ENCODE measurements at places on chromosomes 5 and 9.

DNA sequence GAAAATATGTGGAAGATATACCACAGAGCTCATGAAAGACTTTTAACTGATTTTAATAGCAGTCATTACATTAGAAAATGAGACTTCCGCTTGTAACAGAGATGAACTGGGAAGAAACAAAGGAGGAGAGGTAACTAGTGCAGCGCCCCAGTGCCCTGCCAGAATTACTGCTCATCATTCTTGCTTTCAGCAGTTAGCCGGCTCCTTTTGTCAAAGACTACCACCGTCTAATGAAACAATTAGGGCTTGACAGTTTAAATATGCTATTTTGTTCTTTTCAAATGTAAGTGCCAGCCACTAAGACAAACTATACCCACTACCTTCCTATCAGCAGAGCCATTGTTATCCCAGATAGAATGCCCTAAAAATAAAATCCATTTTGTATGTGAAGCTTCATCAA lies 328.4 kb downstream of the EFNA5 start:
- DNase-seq, result no peak

GRCh38 chr5:168147106-168147505 lies 144.3 kb upstream of the WWC1 start:
- DNase-seq, result no peak

- no peak for DNase-seq
Measured at GRCh38 chr5:77768978-77769377, 7.2 kb downstream of the TBCA start.

DNA sequence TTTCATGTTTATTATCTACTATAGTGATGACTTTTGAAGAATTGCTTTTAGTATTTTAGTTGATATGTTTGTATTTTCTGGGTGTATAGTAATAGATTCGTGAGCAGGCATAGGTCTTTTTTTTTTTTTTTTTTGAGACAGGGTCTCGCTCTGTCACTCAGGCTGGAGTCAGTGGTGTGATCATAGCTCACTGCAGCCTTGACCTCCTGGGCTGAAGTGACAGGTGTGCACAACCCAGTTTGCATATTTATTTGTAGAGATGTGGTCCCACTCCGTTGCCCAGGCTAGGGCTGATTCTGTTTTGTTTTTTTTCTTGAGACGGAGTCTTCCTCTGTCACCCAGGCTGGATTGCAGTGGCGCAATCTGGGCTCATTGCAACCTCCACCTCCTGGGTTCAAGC lies 11.9 kb downstream of the ERBIN start:
- no peak for DNase-seq

- DNase-seq, result no peak
Measured at GRCh38 chr5:104843822-104844221, 1281.2 kb upstream of the NUDT12 start.

DNA sequence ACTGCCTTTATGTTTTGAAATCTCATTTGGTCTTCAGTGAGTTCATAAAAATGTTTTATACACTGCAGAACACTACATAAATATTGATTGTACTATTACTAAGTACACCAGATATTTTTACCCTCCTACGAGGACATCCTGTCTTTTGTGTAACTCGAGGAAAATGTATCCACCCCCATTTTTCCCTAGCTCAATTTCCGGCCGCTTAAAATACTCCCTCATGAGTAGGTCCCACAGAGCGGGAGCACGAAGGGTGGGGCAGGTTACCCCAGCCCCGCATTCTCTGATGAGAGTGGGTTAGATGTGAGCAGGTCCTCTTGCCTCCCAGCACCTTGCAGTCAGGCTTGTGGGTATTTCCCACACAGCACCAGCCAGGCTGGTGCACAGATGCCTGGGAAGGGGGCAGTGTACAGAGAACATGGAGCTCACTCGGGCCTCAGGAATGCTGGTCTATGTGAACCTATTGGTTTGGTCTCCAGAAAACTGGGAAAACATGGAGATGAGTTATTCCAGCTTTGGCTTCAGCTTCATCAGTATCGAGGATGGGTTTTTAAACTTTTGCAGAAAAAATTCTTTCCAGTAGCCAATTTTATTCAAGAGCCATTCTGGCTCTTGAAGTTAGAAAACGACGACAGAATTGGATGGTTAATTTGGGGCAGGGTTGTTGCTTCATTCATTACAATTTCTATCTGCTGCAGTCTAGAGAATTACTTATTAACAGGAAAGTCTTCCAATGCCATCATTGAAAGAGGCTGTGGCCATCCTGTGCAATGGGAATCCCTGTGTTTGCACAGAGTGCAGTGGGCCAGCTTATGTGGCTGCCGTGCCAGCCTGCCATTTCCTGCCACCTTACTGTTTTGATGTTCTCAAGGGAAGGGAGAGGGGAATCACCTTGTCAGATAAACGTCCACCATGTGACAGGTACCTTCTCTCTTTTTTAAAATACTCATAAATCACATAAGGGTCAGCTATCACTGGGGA lies 73.2 kb downstream of the WDR41 start:
- no peak for DNase-seq

DNA sequence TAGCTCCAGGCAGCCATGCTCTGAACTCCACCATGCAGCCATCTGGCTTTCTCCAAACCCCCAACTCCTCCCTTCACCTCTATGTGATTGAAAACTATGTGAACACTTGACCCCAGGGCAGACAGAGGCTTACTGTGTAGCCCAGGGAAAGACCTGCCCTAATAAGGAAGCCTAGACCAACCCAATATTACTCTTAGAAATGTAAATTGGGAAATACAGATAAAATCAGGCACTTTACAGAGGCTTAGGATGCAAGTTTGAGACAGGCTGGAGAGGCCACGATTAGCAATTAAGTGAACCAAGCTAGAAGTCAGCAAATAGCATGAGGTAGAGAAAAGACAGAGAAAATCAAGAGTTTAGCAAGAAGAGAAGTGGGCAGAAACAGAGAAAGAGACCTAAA lies 141.7 kb upstream of the ABCA1 start:
- DNase-seq, result no peak

DNA sequence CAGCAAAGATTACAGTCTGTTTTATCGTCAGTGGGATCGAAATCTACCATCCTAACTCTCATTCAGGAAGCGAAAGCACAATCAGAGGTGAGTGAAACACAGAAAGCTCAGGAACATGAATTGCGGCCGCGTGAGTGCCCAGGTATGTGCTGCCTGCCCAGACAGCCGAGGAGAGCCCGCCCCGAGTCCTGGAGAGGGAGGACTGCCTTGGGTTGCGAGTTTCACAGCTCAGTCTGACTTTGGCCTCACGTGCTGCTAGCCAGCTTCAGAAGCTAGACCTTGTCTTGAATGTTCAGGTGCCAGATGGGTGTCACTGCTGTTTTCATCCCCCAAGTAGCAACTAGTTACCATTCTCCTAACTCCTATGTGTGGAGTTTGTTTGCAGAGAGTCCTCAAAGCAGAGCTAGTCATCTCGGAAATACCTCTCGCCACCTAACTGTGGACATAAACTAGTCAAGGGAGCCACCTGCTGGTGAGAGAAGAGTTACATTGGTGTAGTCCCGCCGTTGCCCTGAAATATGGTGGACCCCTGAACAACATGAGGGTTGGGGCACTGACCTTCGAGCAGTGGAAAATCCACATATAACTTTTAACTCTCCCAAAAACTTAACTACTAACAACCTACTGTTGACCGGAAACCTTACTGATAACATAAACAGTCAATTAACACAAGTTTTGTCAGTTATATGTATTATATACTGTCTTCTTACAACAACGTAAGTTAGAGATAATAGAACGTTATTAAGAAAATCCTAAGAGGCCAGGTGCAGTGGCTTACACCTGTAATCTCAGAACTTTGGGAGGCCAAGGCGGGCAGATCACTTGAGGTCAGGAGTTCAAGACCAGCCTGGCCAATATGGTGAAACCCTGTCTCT lies 80.9 kb downstream of the GOLPH3 start:
- peak; percentile 32 for DNase-seq

DNA sequence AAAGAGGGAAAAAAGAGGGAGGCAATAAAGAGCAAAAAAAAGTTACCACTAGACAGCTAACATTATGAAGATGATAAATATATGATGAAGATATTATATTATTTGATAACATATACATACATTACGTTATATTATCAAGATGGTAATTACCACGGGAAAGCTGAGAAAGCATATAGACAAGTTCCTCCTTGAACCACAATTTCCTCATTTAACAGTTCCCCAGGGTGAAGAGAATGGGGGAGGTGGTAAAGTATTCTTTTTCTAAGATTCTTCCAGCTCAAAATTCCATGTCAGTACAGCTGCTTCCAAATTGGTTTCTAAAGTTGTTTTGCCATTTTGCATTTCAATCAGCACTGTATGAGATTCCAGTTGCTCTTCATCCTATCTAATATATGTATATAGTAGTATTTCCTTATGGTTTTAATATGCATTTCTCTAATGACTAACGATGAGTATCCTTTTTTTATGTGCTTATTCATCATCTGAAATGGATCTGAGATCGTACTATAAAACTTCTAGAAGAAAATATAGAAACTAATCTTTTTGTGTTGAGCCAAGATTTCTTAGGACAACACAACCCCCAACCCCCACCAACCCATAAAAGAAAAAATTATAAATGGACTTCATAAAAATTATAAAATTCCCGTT lies 49.5 kb upstream of the C9orf72 start:
- no peak for DNase-seq

- no peak for DNase-seq
Measured at GRCh38 chr9:105151686-105151995, 92.8 kb upstream of the SLC44A1 start.

- no peak for DNase-seq
Measured at GRCh38 chr9:17082343-17083064, 52.3 kb upstream of the CNTLN start.

DNA sequence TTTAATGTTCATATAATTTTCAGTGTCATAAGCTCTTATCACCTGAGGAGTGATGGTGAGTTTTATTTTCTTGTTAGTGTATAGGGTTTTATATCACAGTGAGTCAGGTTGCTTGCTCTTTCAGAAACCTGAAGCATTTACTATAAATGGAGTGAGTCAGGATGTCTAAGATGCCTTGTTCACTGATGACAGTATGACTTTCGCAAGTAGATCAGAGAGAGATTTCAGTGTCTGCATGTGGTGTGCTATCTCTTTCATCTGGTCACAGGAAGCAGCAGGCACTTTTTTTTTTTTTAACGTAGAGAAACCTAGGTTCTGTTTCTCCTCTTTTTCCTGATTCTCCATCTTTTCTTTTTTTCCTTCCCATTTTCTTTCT lies 237.1 kb downstream of the DMRTA1 start:
- no peak for DNase-seq

GRCh38 chr5:168802337-168802736 lies 223.2 kb upstream of the PANK3 start:
- no peak for DNase-seq

DNA sequence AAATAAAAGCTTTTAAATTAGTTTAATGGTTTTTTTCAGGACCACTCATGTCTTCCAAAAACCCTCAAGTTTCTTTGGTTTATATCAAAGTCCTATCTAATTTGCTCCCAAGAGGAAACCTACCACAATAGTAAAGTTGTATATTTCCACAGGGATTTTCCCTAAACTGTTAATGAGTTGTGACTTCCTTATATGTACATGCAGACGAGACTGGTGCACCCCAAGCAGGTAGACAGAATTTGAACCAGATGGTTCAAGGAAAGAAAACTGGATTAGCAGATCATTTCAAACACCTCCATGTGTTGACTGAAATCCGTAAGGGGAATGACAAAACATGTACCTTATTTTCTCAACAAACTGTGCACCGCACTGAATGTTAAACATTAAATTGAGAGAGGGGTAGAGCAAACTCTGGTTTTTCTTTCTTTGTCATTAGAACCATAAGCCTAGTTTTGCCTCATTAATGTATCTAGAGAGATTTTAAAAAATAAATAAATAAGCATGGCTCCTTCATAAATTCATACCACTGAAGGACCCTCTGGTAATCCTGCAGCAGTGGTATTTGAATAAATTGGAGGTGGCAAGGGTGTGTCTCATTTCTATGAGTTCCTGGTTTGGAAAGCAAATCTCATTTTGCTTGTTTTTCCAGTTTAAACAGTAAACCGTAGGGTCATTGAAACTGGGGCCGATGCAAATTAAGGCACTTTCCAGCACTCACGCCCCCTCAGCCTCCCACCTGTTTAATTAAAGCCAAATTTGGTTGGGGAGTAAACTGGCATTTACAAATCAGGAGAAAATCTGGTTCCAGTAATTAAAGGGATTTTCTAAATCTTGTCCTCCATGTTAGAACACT lies 51.1 kb downstream of the ENC1 start:
- no peak for DNase-seq

DNA sequence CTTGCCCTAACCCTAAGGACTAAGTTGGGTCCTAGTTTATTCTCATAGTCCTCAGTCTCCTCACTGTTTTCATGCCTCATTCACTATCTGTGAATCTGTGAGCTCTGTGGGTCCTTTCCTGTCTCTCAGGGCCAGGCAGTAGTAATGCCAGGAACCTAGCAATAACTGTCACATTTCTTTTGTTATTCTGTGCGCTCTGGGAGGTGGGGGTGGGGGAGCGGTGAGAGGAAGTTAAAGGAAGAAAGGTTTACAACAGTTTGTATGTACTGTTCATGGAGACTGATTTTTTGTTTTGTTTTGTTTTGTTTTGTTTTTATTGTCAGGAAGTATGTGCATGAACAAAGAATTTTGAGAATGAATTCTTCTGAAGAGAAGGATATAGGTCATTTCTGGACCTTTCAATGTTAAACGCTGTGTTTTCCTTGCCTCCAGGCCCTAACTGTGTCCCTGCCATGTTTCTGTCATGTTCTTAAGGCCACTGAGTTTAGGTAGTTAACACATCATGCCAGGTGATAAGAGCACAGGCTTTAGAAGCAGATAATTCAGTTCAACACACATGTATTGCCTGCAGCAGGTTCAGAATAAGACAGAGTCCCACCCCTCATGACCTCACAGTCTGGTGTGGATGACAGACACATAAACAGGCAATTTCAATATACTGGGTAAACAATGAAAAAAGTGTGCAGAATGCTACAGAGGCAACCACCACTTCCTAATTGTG lies 13.3 kb upstream of the FEM1C start:
- no peak for DNase-seq

GRCh38 chr5:68181039-68181599 lies 34.4 kb upstream of the PIK3R1 start:
- no peak for DNase-seq

GRCh38 chr5:1884678-1885403 lies 2.1 kb upstream of the IRX4 start:
- DNase-seq, result no peak

DNA sequence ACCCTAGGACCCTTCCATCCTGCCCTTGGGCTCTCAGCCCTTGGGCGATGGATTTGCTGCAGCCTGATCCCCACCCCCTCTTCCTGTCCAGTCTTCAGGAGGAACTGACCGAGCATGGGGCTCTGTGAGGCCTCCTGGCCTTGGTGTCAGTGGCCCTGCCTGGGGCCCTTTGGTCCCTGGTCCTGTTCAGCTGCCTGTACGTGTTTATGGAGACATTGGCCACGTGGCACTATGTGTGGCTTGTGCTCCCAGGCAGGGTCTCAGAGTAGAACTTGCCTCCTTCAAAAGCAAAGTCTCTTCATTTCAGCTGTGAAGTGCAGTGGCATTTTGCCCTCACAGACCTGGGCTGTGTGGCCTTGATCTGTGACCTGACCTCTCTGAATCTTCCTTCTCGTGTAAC lies 11.1 kb downstream of the FCN2 start:
- no peak for DNase-seq

- DNase-seq, result no peak
Measured at GRCh38 chr5:133430095-133430494, 182.2 kb downstream of the FSTL4 start.

- no peak for DNase-seq
Measured at GRCh38 chr5:68734781-68735180, 359.0 kb upstream of the SLC30A5 start.

Measured in DMS79 treated with DMSO at 0.1 percent for 48 hours (cell line).